Right ventricle myocardium superior (tissue), 1 donor: ENCODE measurements at places on chromosomes 12 and 14. TPM values are rescaled to one million over a fixed set of nuclear protein-coding genes. Genes with fewer than 3 reads are reported as not detected.
A peak's percentile ranks its signal among the peaks of the same experiment; 100 is the strongest.

DNA sequence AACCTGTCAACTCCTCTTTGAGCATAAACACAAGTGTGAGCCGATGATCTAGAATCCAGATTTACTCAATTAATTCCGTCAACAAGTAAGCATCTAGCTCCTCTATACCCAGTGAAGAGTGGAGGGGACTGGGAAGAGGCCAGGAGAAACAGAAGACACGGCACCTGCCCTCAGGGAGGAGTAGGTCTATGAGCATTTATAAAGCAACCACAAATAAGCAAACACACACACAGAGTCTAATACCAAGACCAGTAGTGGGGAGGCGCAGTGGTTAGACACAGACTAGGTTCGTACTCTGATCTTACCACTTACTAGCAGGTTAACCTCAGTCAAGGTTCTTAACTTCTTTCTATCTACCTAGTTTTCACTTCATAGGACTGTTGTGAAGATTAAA is 5.9 kb upstream of the FOXN3 start:
- no peak for DNase-seq

DNA sequence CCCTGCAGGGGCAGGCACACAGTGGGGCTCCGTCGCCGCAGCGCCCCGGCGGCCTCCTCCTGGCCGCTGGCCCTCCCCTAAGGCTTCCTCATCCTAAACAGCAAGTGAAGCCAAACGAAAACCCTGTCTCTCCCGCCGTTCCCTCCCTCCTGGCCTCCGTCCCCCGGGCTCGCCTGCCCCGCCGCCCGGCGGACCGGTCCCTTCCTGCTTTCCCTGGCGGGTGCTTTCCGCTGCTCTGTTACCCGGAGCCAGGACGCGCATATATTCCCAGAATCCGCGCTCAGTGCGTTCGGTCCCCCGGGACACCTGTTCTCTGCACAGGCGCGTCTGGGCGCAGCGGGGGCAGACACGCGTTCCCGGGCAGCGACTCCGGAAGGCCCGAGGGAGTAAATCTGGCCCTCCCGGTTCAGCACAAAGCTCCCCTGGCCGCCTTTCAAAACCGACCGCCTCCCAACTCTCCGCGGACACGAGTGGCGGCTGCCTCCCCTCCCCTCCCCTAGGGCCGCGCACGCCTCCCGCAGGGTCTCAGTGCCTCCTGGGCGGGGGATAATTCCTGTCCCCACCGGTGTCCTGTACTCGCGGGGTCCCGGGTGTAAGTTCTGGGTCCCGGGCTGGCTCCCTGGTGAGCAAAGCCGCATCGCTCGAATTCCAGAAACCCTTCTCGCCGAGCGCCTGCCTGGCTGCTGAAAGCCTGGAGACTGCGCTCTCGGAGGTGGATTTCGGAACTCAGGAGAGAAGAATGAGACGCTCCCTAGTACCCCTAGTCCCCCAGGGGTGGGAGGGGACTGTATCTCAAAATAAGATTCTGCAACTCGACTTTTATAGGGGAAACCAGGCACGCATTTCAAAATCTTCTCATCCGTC is 21.4 kb upstream of the CEP170B start:
- no peak for DNase-seq

DNA sequence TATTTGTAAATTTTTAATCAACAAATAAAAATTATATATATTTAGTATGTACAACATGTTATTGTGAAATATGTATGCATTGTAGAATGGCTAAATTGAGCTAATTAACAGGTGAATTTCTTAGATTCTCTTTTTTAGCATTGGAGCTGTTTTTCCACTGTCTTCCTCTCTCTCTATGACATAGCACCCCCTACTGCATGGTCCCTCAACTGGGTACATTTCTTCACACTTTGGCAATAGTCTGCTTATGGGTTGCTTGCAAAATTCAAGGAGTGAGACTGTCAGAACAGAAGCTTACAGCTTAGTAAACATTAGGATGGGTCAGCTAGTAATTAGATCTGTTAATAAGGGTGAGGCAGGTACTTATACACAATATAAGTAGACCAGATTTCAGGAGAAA is 658.5 kb upstream of the MGAT4C start:
- DNase-seq: no peak

GRCh38 chr12:59834659-59835474 is 239.0 kb downstream of the SLC16A7 start:
- DNase-seq: no peak

- DNase-seq: no peak
Observed at GRCh38 chr14:51865953-51866747, 5.7 kb downstream of the GNG2 start.

GRCh38 chr12:2583091-2583497 is 211.7 kb upstream of the FKBP4 start:
- peak; percentile 84 for DNase-seq

DNA sequence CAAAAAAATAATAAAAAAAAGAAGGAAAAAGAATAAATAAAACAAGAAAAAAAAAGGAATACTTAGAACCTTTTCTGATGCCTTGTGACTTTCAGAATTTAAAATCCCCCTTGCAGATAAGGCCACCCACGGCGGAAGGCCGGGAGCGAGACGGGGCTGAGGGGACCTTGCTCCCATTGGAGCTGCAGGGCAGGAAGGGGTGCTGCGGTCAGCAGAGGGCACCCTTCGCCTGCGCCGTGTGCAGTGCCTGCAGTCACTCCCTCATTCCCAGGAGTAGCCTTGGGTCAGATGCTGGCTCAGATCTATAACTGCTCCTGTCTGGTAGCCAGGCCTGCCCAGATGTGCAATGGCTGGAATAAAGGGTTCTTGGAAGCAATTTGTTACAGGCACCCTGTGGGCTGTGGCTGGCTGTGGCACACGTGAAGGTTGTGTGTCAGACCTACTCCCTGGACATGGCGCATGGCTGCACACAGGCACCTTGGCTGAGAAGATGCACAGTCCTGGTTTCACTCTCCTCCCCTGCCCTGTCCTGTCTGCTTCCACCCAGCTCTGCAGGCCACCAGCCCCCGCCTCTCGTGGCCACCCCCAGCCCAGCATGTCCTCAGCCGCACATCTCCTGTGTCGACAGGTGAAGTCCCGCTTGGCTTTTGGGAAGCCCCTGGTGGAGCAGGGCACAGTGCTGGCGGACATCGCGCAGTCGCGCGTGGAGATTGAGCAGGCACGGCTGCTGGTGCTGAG is 13.4 kb upstream of the ALDH2 start:
- peak; percentile 78 for DNase-seq

DNA sequence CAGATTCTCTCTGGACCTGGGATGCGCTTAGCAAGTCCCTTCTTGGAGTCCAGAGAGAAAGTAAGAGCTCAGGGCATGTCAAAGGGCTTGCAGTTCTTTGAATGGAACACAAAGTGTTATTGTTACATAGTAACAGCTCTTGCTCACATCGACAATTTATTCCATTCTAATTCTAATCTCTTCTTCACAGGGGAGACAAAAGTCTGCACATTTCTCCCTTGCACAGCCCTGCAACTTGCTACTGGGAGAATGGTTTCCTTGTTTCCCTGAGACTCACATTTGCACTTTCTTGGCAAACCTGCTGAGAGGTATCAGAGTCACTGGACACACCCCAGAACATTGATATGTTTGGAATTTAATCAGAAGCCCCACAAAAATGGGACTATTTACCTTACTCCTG is 209.9 kb upstream of the IGF1 start:
- no peak for DNase-seq

GRCh38 chr12:98389593-98389992 is 125.8 kb upstream of the TMPO start:
- DNase-seq: no peak

- DNase-seq: no peak
Observed at GRCh38 chr14:62546862-62547474, 498.3 kb downstream of the KCNH5 start.

GRCh38 chr14:21026988-21027315 is 2.1 kb upstream of the NDRG2 start:
- DNase-seq: no peak

DNA sequence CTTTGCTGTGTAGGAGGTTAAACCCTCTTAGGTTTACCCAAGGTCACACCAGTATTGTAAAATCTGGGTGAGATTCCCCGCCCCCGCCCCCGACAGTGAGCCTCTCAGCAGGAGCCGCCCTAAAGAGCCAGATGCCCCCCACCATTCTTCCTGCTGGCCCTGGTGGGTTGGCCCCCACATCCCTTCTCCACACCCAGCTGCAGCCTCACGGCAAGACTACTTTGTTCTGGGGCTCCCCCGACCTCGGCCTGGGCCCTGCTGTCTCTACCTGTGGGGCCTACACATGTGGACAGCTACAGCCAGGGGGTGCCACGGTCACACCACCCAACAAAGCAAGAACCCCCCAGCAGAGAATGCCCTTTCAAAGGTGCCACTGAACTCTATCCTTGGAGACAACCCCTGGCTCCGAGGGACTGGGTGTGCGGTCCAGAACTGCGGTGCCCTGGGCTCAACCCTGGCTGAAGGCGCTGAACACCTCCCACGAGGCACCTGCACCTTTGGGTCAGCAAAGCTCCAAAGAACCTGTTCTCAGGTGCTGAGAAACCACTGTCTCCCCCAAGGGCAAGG is 82.4 kb downstream of the WDR20 start:
- DNase-seq: no peak

GRCh38 chr14:34013721-34014060 is 62.8 kb upstream of the EGLN3 start:
- no peak for DNase-seq

DNA sequence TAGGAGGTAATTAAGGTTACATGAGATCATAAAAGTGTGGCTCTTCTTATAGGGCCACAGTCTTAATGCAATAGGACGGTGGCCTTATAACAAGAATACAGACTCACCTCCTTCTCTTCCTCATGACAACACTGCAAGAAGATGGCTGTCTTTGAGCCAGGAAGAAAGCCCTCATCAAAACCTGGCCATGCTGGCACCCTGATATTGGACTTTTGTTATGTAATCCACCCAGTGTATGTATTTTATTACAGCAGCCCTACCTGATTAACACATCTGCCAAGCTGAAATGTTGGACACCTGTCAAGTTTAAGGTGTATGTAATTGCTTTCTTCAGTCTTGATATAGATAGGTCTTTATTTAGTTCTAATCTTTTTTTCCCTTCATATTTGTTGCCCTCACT is 217.0 kb downstream of the GPHN start:
- no peak for DNase-seq

- DNase-seq: no peak
Observed at GRCh38 chr12:100936661-100937060, 142.1 kb downstream of the ANO4 start.

DNA sequence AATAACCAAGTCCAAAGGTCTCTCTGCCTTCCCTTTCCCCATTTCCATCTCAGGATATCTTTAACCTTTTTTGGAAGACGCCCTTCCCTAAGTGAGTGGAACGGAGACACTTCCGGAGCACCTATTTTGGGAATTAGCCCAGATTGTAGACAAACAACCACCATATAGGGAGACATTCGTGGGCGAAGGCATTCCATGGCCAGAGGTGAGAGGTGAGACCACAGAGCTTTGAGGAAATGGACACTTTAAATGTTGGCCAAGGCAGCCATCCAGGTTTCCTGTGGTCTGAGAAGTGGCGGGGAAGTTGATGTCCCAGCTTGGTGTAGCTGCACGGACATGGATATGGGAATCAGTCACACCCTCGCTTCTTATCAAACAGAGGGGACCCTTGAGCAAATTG is 69.4 kb upstream of the BDKRB2 start:
- DNase-seq: no peak

SYCP3 gene
- total RNA-seq: not detected

DNA sequence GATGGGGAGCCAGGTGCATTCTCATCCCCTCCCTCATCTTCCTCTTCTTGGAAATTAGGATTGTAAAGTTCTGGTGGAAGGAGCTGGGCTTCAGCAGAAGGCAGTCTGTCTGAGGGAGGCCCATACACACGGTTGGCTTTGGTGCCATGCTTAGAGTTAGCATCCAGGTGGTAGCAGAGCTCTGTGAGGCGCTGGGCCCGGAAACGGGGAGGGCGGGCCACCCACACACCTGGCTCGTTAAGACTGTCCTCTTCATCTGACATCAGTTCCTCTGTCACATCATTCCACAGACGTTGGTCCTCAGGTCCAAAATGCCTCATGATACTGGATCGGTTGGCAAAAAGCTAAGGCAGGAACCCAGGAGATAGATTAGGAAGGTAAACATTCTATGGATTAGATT is 4.9 kb upstream of the AJUBA start:
- no peak for DNase-seq

DNA sequence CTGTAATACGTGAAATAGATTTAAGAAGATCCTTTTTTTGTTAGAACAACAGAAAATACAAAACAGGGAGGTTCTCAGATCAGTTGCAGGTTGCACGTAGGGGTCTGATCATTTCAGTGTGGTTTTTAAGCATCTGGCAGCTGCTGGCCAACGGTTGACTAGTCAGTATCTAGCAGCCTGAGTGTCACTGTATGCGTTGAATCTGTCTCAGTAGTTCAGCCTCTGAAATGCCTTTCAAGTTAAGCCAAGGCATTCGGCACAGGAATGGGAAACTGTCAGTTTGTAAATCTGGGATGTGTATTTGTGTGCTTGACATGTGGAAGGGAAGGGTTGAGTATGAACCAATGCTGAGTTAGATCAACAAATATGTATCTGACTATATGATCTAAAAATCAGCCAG is 165.9 kb downstream of the CACNA1C start:
- no peak for DNase-seq

- no peak for DNase-seq
Observed at GRCh38 chr14:99323603-99324185, 51.7 kb upstream of the BCL11B start.

KRT7 gene
- total RNA-seq: 0.59 TPM

DNA sequence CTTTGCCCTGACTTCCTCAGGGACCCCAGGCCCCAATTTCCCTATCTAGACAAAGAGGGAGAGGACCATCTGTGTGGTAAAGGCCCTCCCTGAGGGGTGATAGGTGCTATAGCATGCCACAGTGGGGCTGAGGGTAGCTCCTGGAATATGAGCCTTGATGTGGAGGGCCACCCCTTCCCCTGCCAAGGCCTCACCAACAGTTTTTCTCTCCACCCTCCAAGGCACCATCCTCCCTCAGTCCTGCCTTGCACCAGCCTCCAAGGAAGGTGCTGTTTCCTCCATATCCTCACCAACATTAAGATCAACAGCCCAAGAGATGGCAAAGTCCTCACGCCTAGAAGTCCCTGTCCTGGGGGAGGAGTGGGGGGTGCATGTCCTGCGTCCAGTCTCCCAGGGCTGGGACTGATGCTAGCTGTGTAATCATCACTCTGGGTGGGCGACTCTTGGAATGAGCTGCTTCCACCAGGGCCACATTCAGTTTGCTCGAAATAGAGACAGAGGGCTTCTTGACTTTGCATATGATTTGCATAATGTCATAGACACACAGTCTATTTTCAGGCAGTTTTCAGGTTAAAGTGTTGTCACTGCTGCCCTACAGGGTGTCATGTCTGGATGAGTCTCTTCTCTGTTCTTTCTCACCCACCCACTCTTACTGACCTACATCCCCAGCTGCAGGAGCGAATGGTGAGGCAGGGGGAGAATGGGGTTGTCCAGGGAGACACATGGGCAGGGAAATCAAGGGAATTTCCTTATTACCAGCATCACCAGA is 17.4 kb downstream of the ACVRL1 start:
- DNase-seq: no peak

- DNase-seq: no peak
Observed at GRCh38 chr12:24750263-24750662, 198.6 kb downstream of the BCAT1 start.

LRP1-AS gene
- not detected for total RNA-seq

- no peak for DNase-seq
Observed at GRCh38 chr12:110337912-110338710, 57.1 kb downstream of the ATP2A2 start.
